Ecto neural progenitor cell (in vitro differentiated cells): ENCODE measurements at places on chromosomes 1 and 21.

DNA sequence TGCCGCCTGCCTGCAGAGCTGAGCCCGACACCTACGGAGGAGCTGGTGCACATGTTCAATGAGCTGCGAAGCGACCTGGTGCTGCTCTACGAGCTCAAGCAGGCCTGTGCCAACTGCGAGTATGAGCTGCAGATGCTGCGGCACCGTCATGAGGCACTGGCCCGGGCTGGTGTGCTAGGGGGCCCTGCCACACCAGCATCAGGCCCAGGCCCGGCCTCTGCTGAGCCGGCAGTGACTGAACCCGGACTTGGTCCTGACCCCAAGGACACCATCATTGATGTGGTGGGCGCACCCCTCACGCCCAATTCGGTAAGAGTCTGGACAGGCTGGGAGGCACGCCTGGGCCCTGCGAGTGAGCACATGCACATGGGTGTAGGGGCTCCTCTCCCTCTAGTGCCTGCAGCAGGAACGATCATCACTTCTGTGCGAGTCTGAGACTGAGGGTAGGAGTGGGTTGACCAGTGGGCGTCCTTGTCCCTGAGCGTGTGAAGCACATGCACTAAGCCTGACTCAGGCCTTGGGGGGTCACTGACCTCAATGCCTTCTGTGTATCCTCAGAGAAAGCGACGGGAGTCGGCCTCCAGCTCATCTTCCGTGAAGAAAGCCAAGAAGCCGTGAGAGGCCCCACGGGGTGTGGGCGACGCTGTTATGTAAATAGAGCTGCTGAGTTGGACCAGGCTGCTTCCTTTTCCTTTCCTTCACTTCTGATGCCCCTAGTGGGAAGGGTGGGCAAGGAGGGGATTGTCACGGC lies 6.9 kb downstream of the DMAP1 start:
- DNase-seq: no peak

GRCh38 chr1:27366113-27366410 lies 699 bp downstream of the MAP3K6 start:
- DNase-seq: peak; percentile 91

GRCh38 chr1:23585321-23586022 lies 26.2 kb upstream of the ID3 start:
- no peak for DNase-seq

GRCh38 chr1:6603915-6604558 lies 1.4 kb upstream of the KLHL21 start:
- peak; percentile 76 for DNase-seq

DNA sequence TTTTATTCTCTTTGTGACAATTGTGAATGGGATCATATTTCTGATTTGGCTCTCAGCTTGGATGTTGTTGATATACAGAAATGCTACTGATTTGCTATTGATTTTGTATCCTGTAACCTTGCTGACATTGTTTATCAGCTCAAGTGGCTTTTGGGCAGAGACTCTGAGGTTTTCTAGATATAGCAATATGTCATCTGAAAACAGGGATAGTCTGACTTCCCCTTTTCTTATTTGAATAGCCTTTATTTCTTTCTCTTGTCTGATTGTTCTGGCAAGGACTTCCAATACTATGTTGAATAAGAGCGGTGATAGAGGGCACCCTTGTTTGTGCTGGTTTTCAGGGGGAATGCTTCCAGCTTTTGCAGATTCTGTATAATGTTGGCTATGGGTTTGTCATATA lies 150.8 kb downstream of the FASLG start:
- no peak for DNase-seq
